ENCODE measurements at places on chromosomes 3 and 15.

DNA sequence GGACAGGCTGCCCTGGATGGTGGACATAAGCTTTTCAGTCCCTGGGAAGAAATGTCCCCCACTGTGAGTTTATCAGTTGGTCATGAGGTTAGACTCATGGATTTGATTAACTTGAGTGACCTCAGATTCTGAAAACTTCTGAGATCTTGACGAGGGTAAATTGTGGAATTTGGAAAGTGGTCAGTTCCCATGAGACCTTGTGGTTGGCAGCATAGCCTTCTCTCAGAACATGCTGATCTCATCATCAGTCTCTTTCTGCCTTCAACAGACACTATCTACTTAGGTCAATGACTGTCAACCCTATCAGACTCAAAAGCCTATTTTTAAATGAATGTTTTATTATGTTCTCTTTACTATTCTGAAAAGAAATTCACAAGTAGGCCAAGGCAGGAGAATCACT is 45.6 kb upstream of the NDUFB4 start:
- ATAC-seq, result no peak

- ATAC-seq, result no peak
These were observed 22.2 kb upstream of the DYNC1LI1 start for GRCh38 chr3:32592696-32593353.

DNA sequence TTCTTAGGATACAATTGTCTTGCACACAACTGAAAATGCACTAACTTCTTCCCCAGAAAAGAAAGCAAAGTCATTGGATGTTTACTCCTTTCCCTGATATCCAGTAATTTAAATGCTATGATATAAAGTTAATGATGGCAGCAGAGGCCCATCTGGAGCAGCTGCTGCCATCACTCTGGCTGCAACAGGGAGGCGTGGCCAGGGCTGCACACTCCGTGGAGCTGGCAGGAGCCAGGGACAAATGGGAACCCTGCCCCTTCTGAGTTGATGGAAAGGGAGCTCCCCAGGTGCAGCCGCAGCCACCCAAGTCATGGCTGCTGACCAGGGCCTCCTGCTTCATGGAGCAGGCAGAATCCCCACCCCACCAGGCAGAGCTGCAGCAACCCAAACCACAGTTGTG is 72.6 kb upstream of the ALDH1A3 start:
- ATAC-seq, result no peak

DNA sequence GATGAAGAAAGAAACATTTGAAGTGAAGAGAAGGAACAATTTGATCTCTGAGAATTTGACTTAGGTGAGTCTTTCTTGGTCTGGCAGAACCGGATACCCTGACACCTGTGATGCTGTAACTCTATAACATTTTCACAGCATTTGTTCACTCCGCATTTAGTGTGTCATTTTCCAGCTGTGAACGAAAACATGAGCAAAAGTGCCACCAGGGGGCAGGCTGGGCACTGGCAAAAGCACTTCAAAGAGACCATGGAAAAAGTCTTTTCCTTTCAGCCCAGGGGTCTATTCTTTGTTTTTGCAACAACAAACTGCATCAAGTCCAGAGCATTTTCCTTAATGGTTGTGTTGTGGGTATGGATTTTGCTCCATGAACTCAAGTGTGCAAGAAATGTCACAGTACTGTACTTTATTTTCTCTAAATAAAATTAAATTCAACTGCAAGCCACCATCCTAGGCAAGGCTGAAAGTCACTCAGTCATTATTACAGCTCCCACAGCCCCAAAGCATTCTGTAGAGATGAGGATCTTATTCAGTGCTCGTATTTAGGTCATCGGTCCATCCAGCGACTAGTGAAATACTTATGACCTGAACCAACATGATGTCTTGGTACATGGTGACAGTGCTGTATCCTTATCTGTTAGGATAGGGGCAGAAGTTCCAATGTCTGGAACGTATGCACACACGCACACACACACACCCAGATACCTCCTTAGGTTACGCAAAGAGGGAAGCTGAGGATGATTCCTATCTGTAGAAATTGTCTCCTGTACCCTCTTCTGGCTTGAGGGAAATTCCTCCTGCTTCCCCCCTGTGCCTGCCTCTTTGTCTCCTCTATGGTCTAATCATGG is 125.5 kb downstream of the GADL1 start:
- ATAC-seq, result peak; percentile 46

DNA sequence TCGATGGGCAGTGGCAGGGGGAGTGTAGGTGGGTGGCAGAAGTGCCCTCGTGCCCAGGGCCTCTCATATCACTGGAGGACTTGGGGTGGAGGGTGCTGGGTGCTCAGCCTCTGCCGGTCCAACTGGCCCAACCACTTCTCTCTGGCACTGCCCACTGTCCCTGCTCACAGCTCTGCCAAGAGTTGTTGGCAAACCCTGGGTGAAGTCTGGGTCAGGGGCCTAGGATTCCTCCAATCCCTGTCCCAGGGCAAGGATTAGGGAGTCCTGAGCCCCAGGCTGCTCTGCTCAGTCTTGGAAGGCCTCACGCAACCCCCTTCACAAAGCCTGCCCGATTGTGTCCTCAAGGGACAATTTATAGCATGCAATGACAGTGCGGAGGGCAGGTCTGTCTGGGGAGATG is 5.2 kb upstream of the PRKCD start:
- ATAC-seq, result no peak

DNA sequence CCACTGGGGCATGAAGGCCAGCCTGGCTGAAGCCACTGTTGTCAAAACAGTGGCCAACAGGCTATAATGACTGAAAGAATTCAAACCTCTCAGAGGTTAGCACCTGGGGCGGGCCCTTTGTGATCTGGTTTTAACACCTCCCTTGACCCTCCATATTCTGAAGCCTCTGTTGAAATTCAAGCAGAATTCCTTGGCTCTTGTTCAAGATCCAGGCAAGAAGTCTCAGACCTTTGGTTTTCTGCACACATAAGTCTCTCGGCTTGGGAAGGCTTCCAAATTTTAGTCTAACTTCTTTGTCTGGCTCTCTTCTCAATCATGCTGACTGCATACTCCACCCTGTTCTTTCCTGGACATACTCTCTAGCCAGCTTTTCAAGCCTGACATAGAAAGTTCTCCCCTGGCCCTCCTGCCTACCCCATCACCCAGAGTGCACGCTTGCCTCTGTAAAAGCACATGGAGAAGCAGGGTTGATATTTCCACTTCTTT is 144.5 kb downstream of the PDZRN3 start:
- ATAC-seq, result no peak

DNA sequence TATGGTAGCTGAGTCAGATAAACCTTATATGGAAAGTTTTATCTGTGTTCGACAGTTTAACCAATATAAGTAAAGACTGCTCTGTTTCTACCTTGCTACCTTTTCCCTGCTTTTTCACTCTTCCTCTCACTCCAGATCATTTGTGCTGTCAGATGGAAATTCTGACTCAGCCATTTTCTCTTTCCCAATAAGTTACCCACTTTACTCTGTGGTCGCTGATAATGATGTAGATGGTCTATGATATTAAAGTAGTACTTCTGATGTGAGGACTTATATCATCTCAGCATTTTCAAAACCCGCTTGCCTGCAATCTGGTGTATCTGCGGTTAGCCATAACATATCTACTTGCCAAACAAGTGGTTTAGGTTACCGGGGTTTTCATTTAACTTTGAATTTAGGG is 15.0 kb upstream of the UTS2B start:
- ATAC-seq, result peak; percentile 14

DNA sequence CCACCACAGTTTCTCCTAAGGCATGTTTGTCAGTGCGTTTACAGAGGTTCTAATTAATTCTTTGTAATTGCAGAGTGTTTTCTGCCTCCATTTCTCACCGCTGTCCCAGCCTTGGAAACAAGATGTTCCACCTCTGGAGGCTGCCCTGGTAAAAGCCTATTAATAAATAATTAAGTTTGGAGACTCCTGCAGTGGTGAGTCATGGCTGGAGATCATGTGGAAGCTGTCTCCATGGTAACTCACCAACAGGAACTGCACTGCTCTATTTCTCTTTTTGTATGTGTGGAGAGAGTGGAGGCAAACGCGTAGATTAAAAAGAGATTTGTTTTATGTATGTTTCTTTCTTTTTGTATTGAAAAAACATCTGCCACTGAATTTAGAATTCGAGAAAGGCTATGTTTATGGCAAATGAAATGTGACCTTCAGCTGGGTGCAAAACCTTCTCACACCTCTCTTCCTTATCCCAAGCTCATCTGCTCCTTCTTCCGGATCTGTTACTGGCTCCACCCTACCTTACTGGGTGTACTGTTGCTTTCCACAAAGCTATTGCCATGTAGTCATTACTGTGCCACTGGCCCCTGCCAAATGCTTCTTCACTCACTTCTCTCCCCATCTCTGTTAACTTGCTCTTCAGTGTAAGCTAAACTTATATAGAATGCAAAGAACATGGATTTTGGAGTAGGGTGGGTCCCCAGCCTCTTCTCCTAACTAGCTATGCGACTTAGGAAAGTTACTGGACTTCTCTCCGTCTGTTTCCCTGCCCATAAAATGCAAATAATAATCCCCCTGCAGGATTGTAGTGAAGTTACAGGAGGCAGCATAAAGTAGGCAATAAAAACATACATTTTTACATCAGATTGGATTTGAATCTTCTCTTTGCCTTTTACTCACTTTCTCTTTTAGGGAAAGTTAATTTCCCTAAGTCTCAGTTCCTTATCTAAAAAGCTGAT is 778.5 kb downstream of the NTRK3 start:
- no peak for ATAC-seq

- no peak for ATAC-seq
These were observed 88.9 kb downstream of the AAGAB start for GRCh38 chr15:67165254-67166253.

DNA sequence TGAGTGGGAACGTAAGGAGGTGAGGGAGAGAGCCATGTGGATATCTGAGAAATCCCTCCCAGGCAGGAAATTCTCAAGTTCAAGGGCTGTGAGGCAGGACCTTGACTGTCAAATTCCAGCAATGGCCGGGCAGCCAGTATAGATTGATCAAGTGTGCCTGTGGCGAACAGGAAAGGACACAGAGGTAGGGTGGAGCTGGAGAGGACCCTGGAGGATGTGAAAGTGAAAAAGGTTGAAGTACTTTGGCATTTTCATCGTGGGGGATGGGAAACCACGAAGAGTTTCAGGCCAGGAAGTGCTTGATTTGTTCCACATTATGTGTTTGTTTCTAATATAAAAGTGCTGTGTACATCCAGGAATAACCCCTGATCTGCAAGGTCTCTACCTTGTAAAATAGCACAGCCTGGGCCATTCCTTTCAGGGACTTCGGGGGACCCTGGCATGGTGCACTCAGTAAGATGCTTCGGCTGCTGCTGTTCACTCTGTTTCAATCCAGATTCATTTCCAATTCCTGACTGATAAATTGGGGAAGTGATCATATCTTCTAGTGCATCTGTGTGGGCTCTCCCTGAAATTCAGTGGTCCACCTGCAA is 156.6 kb downstream of the MCTP2 start:
- ATAC-seq, result no peak

DNA sequence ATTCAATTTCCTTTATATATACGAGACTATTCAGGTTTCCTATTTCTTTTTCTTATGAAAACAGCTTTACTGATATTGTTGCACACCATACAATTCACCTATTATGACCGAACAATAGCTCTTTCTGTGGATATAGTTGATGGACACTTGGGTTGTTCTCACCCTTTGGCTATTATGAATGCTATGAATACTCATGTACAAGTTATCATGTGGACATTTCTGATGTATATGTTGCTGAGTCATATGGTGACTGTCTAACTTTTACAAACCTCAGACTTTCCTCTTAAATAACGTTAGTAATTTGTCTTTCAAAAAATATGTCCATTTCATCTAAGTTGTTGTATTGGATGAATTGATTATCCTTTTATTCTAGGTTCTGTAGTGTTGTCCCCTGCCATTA is 15.7 kb upstream of the USF3 start:
- ATAC-seq, result peak; percentile 46

- ATAC-seq, result no peak
These were observed 1025.4 kb downstream of the SQOR start for GRCh38 chr15:46660096-46660842.

GRCh38 chr3:155553780-155554179 is 191.1 kb downstream of the PLCH1 start:
- ATAC-seq, result peak; percentile 47

DNA sequence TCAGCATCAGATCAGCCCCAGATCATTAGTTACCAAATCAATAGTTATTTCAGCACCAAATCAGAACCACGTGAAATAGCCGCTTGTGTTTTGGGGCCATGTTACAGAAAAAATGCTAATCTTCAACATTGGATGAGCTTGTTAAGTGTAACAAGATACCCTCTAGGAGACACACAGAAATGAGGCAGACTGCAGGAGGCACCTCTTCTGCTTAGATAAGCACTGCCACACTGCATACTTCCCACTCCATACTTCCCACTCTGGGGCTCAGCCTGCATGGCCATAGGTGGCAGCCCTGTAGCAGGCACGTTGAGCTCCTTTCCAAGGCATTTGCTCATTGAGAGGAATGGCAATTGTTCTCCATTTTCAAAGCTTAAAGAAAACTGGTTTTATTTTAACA is 73.3 kb downstream of the CHCHD6 start:
- no peak for ATAC-seq

- no peak for ATAC-seq
These were observed 10.5 kb upstream of the CCDC54 start for GRCh38 chr3:107366766-107367165.

GRCh38 chr3:29249829-29250345 is 31.0 kb upstream of the RBMS3 start:
- no peak for ATAC-seq

DNA sequence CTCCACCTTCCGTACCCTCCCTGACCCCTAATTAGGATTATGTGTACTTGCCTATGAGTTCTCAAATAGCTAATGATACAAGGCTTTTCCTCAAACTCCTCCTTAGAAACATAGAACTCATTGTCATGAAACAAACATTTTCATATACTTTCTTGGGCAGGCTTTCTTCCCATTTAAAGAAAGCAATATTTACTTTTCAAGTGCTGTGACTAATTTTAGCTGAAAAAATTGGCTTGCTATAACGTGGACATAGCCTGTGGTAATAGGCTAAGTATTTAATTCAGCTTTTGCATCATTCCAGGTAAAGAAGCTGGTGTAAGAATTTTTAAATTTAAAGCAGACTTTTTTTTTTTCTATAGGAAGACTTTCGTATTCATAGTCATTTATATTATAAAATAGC is 208.7 kb downstream of the SOX2 start:
- ATAC-seq, result no peak

GRCh38 chr3:138682648-138683047 is 74.1 kb downstream of the FAIM start:
- no peak for ATAC-seq

GRCh38 chr3:51729042-51729633 is 22.3 kb downstream of the GRM2 start:
- peak; percentile 69 for ATAC-seq

DNA sequence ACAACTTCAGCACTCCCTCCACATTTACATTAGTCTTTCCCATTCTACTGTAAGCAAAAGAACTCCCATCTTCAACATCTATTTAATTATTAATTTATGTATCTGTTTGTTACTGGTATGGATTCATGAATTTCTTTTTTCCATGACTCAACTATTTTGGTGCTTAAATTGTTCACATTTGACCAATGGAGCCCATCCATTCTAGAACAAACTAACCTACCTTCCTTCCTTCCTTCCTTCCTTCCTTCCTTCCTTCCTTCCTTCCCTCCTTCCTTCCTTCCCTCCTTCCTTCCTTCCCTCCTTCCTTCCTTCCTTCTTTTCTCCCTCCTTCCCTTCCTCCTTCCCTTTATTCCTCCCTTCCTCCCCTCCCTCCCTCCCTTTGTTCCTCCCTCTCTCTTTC is 16.8 kb upstream of the MBNL1 start:
- no peak for ATAC-seq

GRCh38 chr3:12658593-12659058 is 5.3 kb downstream of the RAF1 start:
- peak; percentile 22 for ATAC-seq

- no peak for ATAC-seq
These were observed 153.8 kb downstream of the ADAM10 start for GRCh38 chr15:58595516-58596263.

- no peak for ATAC-seq
These were observed 44.9 kb downstream of the IL1RAP start for GRCh38 chr3:190558796-190559195.

Measured in activated T-helper 17 cell treated with anti-CD3 and anti-CD28 coated beads, Interleukin-2, amount 50 U/mL, for 72 hours (primary cell).